ENCODE measurements at places on chromosomes 4 and X.

- no peak for DNase-seq
These were observed 64.4 kb upstream of the IBSP start for GRCh38 chr4:87734936-87735335.

DNA sequence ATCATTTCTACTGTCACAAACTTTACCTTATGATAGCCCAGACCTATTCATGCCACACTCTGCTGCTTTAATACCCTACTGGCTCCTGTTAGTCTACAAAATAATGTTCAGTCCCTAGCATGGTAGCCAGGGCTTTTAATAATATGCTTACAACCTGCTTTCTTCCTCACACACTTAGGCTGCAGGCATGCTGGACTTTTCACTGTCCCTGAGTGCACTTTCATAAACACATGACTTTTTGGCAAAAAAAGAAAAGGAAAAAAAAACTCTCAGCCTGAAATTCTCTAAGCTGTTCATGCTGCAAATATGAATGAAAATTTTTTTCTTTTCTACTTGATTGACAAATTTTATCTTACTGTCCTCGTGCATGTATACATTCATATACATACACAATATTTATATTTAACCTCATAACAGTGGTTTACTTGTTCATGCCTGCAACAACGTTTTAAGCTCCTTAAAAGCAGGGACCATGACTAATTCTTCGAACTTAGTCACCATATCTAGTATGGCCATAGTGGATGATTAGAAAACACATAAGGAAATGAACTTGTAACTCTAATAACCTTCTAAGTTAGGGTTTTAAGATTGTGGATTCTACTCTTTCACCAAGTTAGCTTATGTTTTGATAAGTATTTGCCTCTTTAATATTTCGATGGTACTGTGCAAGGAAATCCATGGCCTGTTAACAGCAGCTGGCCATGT is 229.5 kb downstream of the SPCS3 start:
- no peak for DNase-seq

GRCh38 chr4:61301271-61301670 is 101.1 kb downstream of the ADGRL3 start:
- no peak for DNase-seq

GRCh38 chr4:656436-657337 is 17.4 kb downstream of the ATP5ME start:
- no peak for DNase-seq

- no peak for DNase-seq
These were observed 50.8 kb downstream of the PRPS1 start for GRCh38 chrX:107678957-107679740.

DNA sequence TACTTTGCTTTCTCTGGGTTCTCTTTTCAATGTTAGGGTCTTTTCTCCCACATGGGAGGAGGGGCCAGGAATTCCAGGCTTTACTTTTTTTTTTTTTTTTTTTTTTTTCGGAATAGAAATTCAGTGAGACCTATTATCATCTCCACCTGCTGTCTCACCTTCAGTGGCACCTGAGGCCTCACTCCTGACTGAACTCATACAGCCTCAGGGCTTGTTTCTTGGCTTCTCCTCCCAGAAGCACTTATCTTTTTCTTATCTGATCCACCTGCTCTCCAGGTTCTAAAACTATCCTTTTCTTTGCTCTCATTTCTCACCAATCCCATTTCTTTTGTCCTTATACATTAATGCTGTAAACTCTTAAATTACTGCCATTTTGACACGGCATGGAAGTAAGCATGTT is 117.3 kb upstream of the PPP3CA start:
- DNase-seq: no peak

DNA sequence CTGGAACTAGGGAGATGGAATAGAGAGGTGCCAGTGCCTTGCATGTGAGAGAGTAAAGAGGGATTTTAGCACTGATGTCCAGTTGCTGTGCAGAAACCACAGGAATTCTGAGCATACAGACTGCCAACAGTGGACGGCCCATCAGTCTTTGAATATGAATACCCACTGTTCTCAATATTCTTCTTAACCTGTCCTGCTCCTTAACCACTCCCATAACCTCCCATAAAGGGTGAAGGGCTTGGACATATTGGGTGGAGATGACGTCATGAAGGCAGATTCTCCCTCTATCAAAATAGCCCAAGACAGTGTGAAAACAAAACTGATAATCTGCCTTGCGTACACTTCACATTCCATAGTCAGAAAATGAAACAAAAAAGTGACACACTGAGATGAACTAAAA is 1313.7 kb upstream of the PABPC4L start:
- DNase-seq: no peak

- no peak for DNase-seq
These were observed 29.9 kb downstream of the SOWAHB start for GRCh38 chr4:76867880-76868655.

All from hippocampal formation (tissue), 2 donors.